ENCODE measurements at places on chromosomes 16 and 17.

DNA sequence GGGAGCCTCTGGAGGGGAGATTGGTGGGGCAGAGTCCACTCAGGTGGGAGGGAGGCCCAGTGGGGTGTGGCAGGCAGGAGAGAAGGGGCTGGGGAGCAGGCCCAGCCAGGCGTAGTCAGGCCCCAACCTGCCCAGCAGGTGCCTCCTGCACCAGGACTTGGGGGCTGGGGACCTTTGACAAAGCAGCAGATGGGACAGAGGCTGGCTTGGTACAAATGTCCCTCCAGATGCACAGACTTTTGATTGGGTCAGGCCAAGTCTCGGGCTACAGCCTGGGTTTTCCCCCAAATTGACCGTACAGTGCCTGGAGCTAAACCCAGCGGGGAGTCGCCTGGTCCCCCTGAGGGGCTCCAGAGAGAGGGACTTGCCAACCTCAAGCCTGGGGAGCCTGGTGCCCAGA is 411 bp downstream of the GGT6 start:
- no peak for DNase-seq

DNA sequence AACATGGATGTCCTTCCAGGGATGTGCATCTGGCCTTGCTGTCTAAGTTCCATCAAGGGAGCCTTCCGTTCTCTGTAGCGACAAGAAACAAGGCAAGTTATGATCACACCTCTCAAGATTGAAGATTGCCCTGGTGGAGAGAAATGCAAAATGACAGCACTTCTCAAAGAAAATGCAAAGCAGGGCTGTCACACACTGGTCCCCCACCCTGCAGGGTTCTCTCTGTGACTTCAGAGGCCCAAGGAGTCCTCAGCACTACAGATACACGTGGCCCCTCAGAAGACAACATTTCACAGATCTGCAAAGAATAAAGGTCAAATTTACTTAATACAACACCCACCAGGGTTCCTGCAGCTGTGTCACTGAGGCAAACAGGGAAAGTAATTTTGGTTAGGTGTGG is 60.7 kb upstream of the TEX2 start:
- no peak for DNase-seq

- DNase-seq = no peak
These were observed 451.1 kb downstream of the SOX9 start for GRCh38 chr17:72571813-72572396.

- no peak for DNase-seq
These were observed 9.3 kb downstream of the CORO6 start for GRCh38 chr17:29613352-29613837.

DNA sequence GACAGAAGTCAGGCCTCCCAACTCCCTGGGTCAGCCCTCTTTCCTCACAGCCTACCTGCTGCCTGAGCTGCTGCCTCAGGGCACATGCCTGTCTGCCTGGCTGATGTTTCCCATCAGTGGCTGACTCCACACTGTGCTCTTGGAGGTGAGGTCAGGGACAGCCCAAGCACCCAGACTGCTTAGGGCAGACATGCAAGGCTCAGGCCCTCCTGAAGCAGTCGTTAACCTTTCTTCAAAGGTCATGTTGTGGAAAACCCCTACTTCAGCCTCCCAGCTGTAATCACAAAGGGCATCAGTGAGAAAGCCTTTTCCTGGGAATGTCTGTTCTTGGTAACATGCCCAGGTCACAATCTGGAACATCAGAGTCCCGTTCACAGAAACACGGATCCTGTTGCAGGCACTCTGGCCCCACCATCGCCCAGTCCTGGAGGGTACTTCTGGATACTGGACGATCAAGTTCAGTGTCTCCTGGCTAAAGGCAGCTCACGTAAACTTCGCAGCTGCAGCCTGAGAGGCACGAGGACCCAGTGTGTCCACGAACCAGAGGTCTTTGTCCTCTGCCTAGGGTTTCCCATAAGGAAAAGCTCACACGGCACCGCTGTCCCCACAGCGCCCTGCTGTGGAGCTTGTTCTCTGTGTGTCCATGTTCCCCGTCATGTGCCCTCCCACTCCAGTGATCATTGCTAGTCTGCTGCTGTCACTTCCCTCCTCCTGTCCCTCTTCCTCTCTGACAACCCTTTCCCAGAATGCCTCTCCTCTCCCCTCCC is 54.9 kb downstream of the GNAO1 start:
- no peak for DNase-seq

DNA sequence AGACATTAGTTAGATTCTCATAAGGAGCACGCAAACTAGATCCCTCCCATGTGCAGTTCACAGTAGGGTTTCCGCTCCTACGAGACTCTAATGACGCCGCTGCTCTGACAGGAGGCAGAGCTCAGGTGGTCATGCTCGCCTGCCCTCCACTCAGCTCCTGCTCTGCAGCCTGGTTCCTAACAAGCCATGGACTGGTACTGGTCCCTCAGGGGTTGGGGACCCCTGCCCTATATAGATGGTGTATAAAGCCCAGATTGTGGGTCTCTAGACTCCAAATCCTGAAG is 52.1 kb upstream of the LYRM9 start:
- no peak for DNase-seq

DNA sequence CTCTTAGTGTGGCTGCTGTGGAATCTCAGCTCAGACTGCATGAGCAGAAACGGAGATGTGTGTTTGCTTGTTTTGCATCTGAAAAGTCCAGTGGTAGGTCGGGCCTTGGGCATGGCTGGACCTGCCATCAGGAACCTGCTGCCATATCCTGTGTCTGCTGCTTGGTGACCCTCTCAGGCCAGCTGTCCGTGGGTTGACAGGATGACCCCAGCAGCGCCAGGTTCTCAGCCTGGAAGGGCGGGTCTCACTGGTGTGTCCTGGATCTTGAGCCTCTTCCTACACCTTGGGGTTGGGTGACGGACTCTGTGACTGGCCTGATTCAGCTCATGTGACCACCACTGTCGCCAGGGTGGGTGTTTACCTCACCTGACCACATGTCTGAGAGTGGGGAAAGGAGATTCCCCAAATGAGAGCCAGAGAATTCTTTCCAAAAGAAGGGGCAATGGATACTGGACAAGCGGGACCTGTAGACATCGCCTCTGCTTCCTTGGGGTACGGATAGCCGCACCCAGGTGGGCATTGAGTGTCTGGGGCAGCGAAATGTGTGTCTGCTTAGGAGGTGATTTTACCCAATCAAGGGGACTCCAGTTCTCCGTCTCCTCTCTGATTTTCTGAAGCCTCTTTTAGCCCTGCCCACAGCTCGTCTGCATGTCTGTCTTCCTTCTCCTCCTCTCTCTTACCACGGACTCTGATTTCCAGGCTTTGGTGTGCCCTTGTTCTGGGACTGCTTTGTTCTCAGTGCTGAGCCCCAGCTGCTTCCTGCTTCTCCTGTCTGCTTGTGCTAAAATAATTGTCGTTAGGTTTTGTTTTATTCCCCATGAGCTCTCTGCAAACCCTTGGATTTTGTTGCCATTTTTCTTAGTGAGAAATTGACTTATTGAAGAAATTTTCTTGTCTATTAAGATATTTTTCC is 399.7 kb downstream of the CPPED1 start:
- no peak for DNase-seq

DNA sequence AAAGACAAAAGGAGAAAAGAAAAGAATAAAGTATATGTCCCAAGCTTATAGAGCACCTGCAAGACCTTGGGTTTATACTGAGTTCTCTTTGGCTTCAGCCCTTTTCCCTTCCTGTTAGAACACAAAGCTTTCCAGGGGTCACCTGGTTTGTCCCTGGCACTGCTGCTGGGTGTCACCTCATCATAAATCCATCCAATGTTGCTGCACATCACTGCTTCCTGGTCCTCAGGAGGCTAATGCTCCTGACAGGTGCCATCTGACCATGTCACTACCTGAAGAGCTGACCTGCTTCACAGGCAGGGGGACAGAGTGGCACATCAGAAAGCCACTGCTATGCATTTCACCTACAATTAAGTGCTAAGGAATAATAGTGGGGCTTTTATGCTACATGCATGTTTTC is 164.6 kb upstream of the ELAC2 start:
- DNase-seq = no peak

GRCh38 chr17:61427567-61427966 is 24.7 kb upstream of the TBX4 start:
- no peak for DNase-seq
